Posterior vena cava (tissue), 2 donors: ENCODE measurements at places on chromosomes 1 and 21. TPM values are rescaled to one million over a fixed set of nuclear protein-coding genes. Genes with fewer than 3 reads are reported as not detected.

The SPATA46 gene
- not detected for total RNA-seq

The MAN1C1 gene
- total RNA-seq, result 15.0 TPM

The FOXJ3 gene
- 45.4 TPM for total RNA-seq

The AKR7A3 gene
- total RNA-seq, result 0.69 TPM

The CIART gene
- 9.1 TPM for total RNA-seq

The S100A12 gene
- 12.6 TPM for total RNA-seq

The CDC42BPA gene
- total RNA-seq, result 56.4 TPM

The COL9A2 gene
- 3.1 TPM for total RNA-seq

The KCNJ9 gene
- total RNA-seq, result not detected

The PAPPA2 gene
- total RNA-seq, result 0.97 TPM

The RRP1B gene
- total RNA-seq, result 15.2 TPM
